Stimulated activated CD4-positive, alpha-beta T cell treated with anti-CD3 and anti-CD28 coated beads, Interleukin-4, amount 100 ng/mL, for 1 hour (primary cell): ENCODE measurements at places on chromosomes 6 and 20.

GRCh38 chr20:24747881-24748595 lies 201.0 kb upstream of the CST7 start:
- no peak for DNase-seq

DNA sequence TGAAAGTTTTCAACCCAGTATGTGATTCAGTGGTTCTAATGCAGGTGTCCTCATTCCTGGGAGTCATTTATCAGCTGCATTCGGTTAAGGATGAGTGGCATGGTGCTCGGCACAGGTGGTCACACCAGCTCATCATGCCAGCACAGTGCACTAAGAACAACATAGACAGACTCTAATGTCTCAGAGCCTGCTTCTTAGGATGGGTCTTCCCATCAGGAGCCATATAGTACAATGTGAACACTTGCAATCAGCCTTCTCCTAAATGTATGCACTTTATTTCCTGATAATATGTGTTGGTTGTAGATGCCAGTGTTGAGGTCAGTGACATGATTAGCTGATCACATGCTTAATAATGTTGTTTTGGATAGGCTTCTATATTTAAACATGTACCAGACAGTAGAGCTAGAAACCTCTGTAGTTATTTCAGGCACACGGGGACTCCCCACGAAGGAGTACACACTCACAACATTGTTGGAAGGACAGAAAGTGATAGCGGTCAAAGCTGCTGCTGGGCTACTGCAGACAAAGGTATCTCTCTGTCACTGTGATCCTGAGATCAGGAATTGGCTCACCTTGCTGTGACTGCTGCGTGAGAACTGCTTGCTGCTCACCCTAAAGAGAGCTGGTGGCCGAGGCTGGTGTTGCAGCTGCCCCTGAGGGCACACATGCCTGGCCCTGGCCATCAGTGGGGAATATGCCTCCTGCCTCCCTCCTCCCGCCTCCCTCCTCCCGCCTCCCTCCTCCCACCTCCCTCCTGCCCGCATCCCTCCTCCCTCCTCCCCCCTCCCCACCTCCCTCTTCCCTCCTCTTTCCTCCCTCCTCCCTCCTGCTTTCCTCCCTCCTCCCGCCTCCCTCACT lies 195.4 kb downstream of the SMOC2 start:
- no peak for DNase-seq

GRCh38 chr6:23388086-23388783 lies 737.8 kb upstream of the NRSN1 start:
- no peak for DNase-seq

DNA sequence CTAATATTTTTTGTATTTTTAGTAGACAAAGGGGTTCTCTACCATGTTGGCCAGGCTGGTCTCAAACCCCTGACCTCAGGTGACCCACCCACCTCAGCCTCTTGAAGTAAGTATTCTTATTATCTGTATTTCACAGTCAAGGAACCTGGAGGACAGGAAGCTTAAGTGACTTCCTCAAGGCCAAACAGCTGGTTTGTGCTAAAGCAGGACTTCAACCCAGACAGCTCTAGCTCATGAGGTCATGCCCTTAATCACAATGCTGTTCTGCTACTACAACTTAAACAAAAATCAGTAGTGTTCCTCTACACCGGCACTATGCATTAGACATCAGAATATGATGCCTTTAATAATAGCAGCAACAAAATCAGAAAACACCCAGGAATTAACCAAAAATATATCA lies 168.9 kb downstream of the ADGB start:
- no peak for DNase-seq

GRCh38 chr20:9129756-9130155 lies 60.9 kb downstream of the PLCB4 start:
- no peak for DNase-seq

- no peak for DNase-seq
Measured at GRCh38 chr20:31869942-31870725, at the start of the genes DUSP15 and TTLL9. Gene DUSP15 (minus strand): TSS chr20:31870527. CDS start chr20:31870337, 190 bp downstream. Gene TTLL9 (plus strand): TSS chr20:31870634. CDS start chr20:31871127, 493 bp downstream.

- DNase-seq: no peak
Measured at GRCh38 chr6:160204710-160205109, 53.9 kb downstream of the SLC22A2 start.

DNA sequence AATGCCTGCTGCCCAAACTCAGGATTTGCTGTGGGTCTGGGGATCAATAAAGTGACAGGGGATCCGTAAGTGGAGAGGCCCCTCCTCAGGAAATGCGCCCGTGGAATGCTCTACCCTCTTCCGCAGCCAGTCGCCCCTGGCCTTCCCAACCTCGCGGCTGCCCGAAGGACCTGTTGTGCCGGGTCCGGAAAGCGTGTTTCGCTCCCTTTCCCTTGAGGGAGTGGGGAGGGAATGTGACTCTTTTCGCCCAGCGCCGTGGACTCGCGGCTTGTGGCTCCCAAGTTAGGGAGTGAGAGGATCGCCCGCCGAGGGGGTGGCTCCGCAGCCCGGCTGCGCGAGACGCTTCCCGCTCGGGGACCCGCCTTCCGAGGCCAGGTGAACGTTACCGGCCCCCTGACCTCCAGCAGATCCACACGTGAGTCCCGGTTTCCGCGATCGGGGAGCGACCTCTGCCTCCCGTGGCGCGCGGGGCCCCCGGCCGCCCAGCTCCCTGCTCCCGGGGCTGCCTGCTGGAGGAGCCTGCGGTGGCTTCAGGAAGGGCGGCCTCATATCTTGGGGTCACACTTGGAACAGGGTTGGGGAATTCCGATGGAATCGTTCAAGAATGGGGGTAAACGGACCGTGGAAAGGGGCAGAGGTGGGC lies 666 bp downstream of the TPD52L1 start:
- peak; percentile 3 for DNase-seq

DNA sequence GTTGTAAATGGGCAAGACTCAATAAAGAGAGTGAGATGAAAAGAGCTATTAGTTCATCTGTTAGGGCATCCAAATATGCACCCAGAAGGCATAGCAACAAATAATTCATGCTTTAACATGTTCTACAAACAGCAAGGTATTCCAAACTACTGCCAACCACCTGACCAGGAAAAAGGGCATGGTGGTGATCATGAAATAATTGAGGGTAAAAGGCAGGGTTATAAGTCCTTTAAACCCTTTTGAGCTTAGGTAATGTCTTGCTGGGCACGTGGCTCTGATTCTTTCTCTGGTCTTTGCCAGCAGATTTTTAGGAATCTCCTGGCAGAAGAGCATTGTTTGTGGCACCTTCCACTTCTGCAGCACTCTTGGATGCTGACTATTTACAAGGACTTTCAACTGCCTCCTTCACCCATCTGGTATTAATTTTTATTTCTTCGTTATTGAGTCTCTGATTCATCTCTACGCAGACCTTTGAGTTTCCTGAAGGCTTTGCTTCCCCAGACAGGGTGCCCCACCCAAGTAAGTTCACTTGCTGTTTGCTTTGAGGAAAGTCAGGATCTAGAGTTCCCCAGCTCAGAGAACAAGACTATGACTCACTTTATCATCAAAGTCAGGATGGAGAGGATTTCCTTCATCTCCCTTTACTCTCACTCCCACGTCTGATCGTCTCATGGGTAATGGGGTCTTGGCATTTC lies 83.4 kb upstream of the NEDD9 start:
- no peak for DNase-seq

GRCh38 chr6:43009124-43009523 lies 4.6 kb downstream of the MEA1 start:
- DNase-seq: peak; percentile 47

DNA sequence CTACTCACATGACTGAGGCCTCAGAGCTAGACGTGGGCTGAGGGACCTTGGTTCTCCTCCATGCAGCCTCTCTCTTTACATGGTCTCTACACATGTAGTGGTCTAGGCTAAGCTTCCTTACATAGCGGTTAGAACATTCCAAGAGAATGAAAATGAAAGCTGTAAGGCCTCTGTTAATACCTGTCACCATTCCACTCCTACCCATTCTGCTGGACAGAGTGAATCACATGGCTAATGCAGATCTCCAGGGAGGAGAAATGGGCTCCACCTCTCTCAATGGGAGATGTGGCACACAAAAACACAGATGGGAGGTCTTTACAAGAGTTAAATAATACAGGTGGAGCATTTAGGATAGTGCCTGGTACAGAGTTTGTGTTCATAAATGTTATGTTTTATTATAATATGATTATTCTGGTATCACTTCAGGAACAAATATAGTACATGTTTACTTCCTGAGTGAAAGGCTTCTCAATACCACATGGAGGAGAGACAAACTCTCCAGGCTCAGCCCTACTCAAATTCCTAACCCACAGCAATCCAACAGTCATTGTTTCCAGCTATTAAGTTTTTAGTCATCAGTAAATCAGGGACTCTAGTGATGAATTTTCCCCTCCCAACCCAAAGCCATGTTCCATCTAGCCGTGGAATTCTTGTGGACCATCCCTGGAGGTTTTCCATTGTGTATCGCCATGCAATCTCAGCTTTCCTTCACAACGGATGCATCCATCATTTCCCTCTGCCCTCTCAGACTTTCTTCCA lies 57.9 kb downstream of the ISM1 start:
- no peak for DNase-seq

DNA sequence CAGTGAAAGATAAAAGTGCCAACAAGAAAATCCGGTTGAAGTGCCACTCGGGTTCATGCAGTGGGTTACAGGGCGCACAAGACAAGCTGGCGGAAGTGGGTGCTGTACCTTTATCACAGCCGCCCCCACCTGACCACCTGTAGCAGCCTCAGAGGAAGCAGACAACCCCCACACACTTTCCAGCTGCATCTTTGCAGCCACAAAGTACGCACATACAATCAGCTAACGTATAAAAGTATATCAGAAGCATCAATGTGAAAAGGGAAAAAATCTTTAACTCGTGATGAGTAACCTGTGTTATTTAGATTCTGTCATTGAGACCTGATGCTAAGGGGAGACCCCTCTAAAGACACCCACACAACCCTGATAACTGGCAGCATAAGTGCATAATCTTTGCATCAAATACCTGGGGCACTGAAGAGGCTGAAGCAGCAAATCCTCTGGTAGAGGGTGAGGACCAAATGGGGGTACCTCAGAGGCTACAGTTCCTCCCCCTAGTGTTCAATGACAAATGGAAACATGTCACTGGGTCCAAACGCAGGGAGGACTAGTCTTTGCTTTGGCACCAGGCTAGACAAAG lies 22.1 kb downstream of the BACH2 start:
- peak; percentile 86 for DNase-seq

DNA sequence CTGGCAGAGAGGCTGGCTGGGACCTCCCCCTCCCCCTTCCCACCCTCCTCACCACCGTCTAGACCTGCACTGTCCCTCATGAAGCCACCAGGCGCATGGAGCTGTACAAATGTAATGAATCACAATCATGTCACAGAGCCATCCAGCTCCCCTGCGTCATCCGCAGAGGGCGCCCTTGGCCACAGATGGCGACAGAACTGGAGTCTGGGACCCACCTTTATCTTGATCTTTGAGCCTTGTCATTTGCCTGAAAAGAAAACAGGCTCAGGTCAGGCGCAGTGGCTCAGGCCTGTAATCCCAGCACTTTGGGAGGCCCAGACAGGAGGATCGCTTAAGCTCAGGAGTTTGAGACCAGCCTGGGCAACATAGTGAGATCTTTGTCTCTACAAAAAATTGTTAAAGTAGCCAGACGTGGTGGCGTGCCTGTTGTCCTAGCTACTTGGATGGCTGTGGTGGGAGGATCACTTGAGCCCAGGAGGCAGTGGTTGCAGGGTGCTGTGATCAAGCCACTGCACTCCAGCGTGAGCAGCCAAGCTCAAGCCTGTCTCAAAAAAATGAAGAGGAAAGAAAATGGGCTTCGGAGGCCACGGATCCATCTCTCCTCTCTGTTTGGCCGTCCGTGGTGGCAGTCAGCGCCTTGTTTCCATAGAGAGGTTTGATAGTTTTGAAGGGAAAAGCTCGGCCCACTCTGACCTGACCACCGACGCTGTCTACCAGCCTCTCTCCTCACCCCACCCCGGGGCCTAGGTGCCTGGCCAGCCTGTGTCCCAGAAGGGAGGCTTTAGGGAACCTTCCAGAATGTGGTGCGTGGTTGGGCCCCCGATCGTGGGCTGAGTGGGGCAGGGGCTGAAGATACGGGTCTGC lies 6.2 kb downstream of the COL9A3 start:
- DNase-seq: peak; percentile 38

DNA sequence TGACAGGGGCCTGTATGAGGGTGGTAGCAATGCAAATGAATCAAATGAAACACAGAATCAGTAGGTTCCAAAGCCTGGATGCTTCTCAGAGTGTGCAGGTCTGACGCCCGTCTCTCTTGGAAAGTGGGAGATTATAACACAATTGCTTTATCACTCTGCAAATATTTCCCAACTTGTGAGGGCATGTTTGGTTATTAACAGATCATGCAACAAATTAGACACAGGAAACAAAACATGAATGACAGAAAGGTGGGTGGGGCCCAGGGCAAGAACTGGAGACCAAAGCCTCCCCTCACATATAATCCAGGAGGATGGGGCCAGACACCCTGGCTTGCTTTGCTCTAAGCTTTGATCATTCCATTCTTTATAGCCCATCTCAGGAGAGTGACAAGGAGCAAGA lies 108.6 kb upstream of the MRPS10 start:
- DNase-seq: no peak

DNA sequence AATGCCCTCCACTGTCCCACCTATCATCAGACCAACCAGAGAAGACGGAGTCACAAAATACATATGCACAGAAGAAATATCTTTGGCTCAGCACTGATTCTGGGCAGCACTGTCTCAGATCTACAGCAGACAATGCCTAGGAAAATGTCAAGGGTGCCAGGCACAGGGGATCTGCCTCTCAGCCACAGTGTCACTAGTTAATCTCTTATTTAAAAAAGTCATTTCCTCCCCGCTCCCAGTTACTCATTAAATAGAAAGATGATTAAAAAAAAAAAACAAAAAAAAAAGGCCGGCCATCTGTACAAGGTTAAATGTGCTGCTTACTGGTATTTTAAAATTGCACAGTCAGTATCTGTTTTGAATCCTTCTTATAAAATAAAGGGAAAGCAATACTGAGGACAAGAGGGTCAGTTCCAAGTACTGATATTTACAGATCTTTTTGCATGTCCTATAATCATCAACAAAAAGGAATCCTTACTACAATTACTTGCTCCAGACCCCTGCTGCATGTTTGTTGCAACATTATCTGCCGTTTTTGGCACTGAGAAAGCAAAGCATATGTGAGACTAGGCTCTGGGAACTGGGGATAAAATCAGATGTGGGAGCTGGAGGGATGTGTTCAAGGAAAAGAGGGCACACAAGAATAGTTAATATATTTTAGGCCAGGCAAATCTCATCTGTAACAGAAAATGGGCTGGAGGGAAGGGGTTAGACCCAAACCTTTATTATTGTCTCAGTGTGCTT lies 299.3 kb downstream of the KIF16B start:
- no peak for DNase-seq

GRCh38 chr6:67885081-67886033 lies 749.7 kb upstream of the ADGRB3 start:
- DNase-seq: no peak

- DNase-seq: no peak
Measured at GRCh38 chr6:134482593-134483270, 164.8 kb upstream of the SGK1 start.

DNA sequence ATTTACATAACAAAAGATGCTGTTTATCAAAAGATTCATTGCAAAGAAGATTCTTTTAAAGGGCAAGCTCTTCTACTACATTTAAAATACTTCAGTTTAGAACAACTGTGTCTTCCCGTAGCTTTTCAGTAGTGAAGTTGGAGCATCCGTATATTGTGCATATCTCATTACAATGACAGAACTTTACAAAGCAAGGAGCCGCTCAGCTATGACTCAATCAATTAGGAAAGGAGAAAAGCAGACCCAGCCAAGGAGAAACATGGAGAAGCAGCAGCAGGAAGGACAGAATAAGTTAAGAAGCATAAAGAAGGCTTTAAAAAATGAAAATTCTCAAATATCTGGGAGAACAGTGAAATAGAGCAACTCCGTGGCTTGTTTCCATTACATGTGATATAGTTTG lies 132.6 kb upstream of the SMLR1 start:
- no peak for DNase-seq

- peak; percentile 51 for DNase-seq
Measured at GRCh38 chr6:158290659-158291058, 21.6 kb upstream of the TULP4 start.

- peak; percentile 41 for DNase-seq
Measured at GRCh38 chr20:44069203-44070011, 117.6 kb downstream of the JPH2 start.
